ENCODE measurements at places on chromosomes 3 and 15.

DNA sequence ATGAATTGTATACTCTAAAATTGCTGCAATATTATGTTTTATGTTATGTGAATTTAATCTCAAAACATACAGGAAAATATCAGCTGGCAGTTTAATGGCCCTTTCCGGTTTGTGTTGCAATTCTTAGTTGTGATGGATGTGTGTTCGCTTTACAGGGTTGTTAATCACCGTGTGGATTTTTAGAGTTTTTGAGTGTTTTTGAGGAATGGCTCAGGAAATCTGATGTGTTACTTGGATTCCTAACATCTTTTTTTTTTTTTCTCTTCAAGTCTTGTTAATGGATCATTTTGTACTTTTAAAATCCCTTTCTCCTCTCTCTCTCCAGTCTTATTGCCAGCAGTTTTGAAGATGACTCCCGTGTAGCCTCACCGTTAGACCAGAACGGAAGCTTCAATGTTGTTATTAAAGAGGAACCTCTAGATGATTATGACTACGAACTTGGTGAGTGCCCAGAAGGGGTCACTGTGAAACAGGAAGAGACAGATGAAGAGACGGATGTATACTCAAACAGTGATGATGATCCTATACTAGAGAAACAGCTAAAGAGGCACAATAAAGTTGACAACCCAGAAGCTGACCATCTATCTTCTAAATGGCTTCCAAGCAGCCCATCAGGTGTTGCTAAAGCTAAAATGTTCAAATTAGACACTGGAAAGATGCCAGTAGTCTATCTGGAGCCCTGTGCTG, 35.7 kb downstream of the MGA start:
- DNase-seq: peak; percentile 35

DNA sequence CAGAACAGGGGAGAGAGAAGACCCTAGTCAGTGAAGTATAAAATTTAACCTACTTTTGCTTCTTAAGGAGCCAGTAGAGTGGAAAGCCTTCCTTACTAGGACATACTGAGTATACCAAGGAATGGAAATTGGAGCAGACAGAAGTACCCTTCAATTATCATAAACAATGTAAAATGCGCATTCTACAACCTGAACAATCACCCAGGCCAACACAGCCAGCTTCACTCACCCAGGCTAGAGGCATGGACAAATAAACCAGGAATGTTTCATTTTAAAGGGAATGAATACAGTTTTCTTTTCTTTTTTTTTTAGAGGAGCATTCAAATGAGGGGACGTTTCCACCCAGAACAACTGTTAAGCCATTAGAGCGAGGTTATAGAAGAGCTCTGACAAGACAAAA, 41.9 kb upstream of the PLXND1 start:
- DNase-seq: no peak

- no peak for DNase-seq
Observed at GRCh38 chr3:108182339-108182738, 39.9 kb downstream of the IFT57 start.

DNA sequence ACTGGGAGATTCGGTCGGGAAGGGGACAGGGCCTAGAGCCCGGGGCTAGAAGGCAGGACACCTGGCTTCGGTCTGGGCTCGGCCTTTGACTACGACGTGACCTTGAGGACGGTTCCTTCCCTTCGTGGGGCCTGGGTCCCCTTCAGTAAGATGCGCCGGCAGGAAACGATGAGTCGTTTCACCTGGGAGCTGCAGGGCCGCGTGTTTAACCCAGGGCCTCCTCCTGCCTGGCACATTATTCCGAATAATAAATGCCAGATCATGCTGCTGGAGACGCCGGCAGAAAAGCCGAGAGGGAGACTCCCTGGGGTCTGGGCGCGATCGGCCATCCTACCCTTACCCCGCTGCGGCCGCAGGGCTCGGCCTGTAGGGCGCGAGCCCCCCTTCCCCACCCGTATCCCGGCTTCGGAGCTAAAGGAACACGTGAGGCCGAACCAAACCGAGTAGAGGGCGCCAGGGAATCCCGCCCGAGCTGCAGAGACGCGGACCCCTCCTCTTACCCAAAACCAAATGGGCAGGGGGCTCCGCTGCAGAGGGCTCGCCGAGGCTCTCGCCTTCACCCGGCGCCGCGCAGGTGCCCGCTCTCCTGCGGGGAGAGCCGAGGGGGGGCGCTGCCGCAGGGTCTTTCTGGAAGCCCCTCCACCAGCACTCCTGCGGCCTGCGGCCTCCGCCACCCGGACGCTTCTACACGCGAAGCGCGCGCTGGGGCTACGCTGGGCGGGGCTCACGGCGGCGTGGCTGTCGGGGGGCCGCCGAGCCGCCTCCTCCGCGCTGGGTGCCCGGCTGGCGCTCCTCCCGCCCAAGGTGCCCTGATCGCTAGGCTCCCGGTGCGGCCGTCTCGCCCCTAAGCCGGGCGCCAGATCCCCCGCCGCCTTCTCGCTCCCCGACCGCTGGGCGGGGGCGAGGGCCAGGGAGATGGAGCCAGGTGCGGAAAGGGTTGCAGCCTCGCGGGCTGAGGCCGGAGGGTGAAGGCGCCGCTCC, at the start of gene BDH1:
Gene BDH1, minus strand, starts transcription at position 688 of the 981 bp plus-strand sequence. CDS start 9,525 bp downstream, outside the sequence.
- DNase-seq: peak; percentile 52

DNA sequence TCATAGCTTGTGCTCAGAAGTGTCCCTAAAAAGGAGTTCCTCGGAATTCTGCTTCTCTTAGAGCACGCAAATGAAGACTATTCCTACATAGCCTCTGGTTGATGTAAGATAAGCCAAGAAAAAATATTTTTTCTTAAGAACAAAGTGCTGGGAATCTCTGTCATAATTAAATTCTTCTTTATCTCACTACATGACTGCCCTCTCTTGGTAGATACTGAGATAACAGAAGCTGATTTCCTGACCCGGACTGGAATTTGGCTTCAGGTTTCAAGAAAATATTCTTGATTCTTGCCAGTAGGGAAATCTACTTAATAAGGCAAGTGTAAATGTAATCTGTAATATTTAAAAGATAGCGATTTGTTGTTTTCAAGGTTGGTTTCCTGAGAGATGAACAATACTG, 31.3 kb upstream of the SETMAR start:
- no peak for DNase-seq

GRCh38 chr3:14488286-14489041, 51.7 kb downstream of the GRIP2 start:
- DNase-seq: no peak

DNA sequence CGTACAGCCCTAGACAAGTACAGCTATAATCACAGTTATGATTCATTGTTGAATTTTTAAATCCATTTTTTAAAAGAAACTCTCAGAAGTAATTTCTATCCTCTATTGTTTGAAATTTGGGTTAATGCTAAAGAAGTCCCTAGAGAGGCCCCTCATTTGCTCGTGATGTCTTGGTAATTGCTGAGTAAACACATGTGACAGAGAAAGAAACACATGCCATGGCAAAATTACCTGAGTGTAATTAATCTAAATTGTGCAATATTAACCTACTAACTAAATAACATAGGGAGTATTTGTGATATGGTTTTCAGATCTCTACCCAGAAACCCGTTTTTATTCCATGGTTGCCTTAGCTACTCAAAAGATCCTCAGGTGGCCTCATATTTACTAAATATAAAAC, 10.8 kb downstream of the NEK10 start:
- no peak for DNase-seq

DNA sequence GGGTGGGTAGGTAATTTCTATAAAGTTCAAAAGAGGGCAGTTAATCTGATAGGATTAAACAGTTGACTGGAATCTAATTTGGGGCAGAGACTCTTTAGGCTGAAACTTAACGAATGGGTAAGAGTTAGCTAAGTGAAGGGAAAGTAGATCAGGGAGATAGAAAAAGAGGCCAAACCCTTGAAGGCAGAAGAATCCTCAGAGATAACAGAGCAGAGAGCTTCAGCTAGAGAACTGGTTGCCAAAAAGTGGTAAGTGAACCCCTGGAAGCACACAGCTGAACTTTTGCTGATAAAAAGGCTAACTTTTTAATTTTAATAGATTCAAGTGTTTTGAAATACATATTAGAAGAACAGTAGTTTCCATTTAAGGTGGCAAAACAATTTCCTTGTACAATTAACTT, 99.2 kb downstream of the FHIT start:
- no peak for DNase-seq

- no peak for DNase-seq
Observed at GRCh38 chr3:125052624-125053303, 3.0 kb downstream of the HEG1 start.
